ENCODE measurements at places on chromosomes 6 and 20.

GRCh38 chr6:40082278-40083043, 148.2 kb upstream of the MOCS1 start:
- DNase-seq, result no peak

GRCh38 chr6:16510245-16510644, 251.0 kb downstream of the ATXN1 start:
- DNase-seq, result no peak

DNA sequence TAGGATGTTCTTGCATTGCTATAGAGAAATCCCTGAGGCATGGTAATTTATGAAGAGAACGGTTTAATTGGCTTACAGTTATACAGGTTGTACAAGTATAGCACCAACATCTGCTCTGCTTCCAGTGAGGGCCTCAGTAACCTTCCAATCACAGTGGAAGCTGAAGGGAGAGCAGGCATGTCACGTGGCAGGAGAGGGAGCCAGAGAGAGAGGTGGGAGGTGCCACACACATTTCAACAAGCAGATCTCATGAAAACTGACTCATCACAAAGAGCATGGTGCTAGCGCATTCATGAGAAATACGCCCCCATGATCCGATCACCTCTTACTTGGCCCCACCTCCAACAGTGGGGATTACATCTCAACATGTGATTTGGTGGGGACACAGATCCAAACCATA, 871.2 kb downstream of the TFAP2A start:
- no peak for DNase-seq

DNA sequence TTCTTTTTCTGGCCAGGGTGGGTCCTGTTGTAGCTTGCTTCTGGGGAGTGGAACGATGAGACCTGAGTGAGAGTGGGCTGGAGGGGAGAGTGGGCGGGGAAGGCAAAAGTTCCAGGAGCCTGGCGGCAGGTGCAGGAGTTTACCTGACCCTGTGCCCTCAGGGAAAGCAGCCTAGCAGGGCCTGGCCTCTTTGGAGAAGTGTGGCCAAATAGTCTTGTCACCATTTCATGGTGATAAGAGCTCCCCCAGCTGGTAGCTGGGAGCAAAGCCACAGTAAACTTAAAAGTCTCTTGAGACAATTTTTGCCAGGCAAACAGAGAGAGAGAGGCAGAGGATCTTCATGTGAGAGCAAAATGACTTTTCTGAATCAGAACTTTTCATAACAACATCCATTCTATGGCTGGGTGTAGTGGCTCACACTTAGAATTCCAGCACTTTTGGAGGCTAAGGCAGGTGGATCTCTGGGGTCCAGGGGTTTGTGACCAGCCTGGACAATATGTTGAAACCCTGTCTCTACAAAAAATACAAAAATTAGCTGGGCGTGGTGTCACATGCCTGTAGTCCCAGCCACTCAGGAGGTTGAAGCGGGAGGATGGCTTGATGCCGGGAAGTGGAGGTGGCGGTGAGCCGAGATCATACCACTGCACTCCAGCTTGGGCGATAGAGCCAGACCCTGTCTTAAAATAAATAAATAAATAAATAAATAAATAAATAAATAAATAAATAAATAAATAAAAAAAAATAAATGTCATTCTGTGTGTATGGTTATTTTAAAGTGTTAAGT, 161.8 kb upstream of the SCGN start:
- peak; percentile 67 for DNase-seq

DNA sequence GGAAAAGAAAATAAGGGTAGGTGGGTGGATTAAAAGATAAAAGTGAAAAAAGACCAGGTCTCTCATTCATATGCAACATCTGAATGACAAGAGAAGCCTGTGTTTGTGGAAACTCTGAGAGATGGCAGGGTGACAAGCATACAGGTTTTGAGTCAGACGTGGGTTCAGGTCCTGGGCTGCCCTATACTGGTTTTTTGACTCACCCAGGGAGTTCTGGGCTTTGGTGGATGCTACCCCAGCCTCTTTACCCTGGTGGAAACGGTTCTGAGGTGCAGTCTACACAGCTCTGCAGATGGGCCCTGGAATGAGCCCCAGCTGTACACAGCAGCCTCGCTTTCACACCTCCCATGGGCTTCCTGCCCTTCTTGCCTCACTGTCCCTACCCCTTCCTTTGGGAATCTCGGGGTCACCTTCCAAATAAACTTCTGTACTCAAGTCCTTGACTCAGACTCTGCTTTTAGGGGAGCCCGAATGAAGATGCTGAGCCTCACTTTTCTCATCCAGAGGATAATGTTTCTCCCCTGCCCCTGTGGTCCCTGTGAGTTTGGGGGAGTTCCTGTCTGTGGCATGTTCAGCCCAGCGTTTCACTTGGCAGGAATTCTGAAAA, 77.7 kb upstream of the CLDN20 start:
- DNase-seq, result no peak

DNA sequence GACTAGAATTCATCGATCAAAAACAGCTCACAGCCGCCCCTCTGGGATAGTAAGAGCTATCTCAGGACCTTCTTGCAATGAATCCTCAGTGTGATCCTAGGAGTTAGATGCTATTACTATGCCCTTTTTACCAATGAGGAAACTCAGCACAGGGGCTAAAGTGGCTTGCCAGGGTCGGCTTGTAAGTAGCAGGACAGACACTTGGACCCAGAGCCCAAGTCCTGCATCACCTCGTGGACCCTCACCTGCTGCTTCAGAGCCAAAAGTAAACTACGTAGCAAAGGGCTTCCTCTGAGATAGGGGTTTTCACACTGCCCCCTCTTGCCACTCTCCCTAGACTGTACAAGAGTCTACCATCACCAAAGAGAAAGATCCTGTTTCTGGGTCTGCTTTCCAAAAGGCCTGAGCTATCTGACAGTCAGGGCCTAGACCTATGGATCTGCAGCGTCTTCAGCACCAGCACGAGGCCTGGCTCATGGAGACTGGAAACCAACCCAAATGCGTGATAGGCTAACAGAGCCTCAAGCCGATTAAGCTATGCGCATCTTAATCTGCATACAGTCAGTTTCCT, 172.3 kb downstream of the ANKRD60 start:
- no peak for DNase-seq

- no peak for DNase-seq
Measured at GRCh38 chr6:81984599-81984998, 232.1 kb upstream of the TENT5A start.

DNA sequence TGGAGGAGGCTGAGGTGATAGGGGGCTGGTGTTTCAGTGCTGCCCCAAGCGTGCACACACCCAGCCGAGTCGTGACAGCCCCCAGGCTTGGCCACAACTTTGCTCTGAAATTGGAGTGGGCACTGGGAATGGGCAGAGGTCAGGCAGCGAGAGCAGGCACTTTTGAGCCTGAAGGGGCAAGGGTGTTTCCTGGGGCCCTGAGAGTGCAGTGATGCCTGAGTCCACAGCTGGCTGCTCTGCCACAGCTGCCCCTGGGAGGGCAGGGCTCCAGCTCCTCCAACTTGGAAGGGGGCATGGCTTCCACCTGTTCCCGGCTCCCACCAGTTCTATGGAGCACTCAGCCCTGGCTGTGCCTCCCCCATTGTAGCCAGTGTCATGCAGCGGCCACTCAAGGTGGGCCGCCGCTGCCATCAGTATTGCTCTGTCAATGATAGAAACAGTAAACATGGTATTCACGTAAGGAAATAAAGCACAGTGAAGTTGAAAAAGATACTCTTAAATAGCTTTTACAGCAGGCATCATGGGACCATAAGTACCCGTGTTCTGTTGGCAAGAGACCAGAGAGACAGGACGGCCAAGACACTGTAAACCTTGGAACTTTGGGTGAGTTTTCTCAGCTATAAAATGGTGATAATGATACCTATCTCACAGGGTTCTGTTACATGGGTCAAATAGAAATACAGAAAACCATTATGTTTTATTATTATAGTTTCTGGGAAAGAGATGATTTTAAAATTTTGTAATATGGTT, 108.9 kb downstream of the THEMIS start:
- no peak for DNase-seq

GRCh38 chr20:7090811-7091210, 323.3 kb downstream of the BMP2 start:
- DNase-seq, result no peak
